ENCODE measurements at places on chromosomes 16 and 17. TPM values are rescaled to one million over a fixed set of nuclear protein-coding genes. Genes with fewer than 3 reads are reported as not detected.

The NHLRC4 gene
- 2.0 TPM for total RNA-seq

The CCL17 gene
- not detected for total RNA-seq

The CES3 gene
- total RNA-seq: not detected

The ESRP2 gene
- not detected for total RNA-seq

The CENPX gene
- total RNA-seq: 41.8 TPM

The CSH2 gene
- total RNA-seq: not detected

The CIBAR2 gene
- total RNA-seq: not detected

The TEDC2 gene
- total RNA-seq: 11.7 TPM

The CCL16 gene
- not detected for total RNA-seq

The DNASE1L2 gene
- 0.16 TPM for total RNA-seq

The TBX21 gene
- total RNA-seq: not detected

The MT3 gene
- total RNA-seq: not detected

The TBC1D16 gene
- total RNA-seq: 37.8 TPM

The ASPHD1 gene
- 1.5 TPM for total RNA-seq

The TBX2 gene
- total RNA-seq: 4.1 TPM

The SLFN12L gene
- not detected for total RNA-seq

The PFN1 gene
- 507 TPM for total RNA-seq

The NOS2 gene
- total RNA-seq: 0.16 TPM

The SMARCE1 gene
- 112 TPM for total RNA-seq

The MRC2 gene
- 245 TPM for total RNA-seq

The PRKCB gene
- 0.16 TPM for total RNA-seq

The CX3CL1 gene
- total RNA-seq: 0.33 TPM

The IL34 gene
- 3.4 TPM for total RNA-seq

The TBC1D3G gene
- total RNA-seq: not detected

The EME1 gene
- not detected for total RNA-seq

The CCL7 gene
- not detected for total RNA-seq

The PIP4K2B gene
- total RNA-seq: 56.8 TPM

The C16orf92 gene
- total RNA-seq: not detected

The KRT33A gene
- not detected for total RNA-seq

The TBX6 gene
- total RNA-seq: 0.09 TPM

The SHBG gene
- 0.25 TPM for total RNA-seq

The KAT2A gene
- 13.7 TPM for total RNA-seq

The CD300E gene
- not detected for total RNA-seq

The SSTR5 gene
- not detected for total RNA-seq

The CCDC40 gene
- 5.2 TPM for total RNA-seq

The G6PC1 gene
- total RNA-seq: not detected

The CCL3 gene
- total RNA-seq: not detected

The CPHXL2 gene
- not detected for total RNA-seq

The LYRM1 gene
- total RNA-seq: 49.8 TPM

The OTOA gene
- 0.09 TPM for total RNA-seq

The KRT32 gene
- total RNA-seq: 0.09 TPM

The IRF8 gene
- not detected for total RNA-seq

The TP53TG3B gene
- not detected for total RNA-seq

The PITPNC1 gene
- 25.7 TPM for total RNA-seq

The JMJD6 gene
- total RNA-seq: 18.1 TPM

The TOM1L1 gene
- total RNA-seq: 3.8 TPM

The HBZ gene
- total RNA-seq: not detected

The TBC1D26 gene
- total RNA-seq: not detected

The PTX4 gene
- total RNA-seq: not detected

The CTCF gene
- 34.3 TPM for total RNA-seq

The STXBP4 gene
- 32.0 TPM for total RNA-seq

The ORC6 gene
- 3.5 TPM for total RNA-seq
